ENCODE measurements at places on chromosomes 5 and 9.

GRCh38 chr5:53360811-53361210 is 119.6 kb upstream of the FST start:
- DNase-seq, result no peak

DNA sequence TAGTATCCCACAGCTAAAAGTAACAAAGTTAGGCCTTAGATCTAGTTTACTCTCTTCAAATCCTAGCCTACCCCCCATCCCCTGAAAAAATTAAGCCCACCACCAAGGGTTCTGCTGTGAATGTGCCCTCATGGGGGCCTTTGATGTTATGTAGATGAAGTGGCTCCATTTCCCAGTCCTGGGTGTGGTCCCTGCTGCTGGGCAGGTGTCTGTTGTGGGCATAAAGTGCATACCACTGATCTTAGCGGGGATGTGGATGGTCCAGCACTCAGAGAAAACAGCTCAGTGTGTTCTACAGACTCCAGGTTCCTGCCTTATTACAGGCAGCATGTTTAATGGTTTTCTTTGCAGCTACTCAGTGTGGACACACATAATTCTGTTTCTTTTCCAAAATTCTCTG is 1.9 kb downstream of the PCBD2 start:
- no peak for DNase-seq

GRCh38 chr5:149474198-149474597 is 77.0 kb downstream of the CSNK1A1 start:
- no peak for DNase-seq

GRCh38 chr5:76724871-76725270 is 8.9 kb downstream of the F2R start:
- DNase-seq, result no peak

GRCh38 chr5:132437604-132438266 is 52.8 kb downstream of the IRF1 start:
- no peak for DNase-seq

- DNase-seq, result no peak
Measured at GRCh38 chr5:612498-613424, 621 bp downstream of the CEP72 start.

- no peak for DNase-seq
Measured at GRCh38 chr9:90523958-90524357, 118.7 kb downstream of the DIRAS2 start.

GRCh38 chr5:5351288-5351979 is 71.0 kb upstream of the ICE1 start:
- DNase-seq, result no peak

GRCh38 chr9:71096421-71097108 is 24.9 kb downstream of the TRPM3 start:
- no peak for DNase-seq

DNA sequence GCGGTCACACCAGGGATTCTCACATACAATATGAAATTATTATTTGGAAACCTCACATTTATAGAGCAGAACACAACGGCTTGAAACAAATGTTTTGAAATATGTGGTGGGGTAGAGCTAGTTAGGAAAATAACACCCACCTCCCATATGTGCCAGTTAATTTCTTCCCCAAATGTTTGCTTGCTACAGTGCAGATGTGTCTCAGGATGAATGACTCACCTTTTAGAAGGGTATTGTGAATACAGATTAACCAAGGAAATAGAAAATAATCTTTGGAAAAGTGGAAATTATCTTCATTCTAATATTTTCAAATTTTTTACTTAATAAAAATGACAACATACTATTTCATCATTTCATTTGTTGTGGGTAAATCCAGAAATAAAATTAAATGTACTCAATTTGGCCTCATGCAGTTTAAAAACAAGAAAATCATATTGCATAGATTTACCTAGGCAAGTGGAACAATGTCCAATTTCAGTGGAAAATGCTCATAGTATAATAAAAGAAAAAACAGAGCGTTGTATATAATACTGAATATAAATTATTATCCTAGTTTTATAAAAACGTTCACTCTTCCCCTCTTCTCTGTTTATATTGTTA is 39.3 kb upstream of the RICTOR start:
- no peak for DNase-seq

DNA sequence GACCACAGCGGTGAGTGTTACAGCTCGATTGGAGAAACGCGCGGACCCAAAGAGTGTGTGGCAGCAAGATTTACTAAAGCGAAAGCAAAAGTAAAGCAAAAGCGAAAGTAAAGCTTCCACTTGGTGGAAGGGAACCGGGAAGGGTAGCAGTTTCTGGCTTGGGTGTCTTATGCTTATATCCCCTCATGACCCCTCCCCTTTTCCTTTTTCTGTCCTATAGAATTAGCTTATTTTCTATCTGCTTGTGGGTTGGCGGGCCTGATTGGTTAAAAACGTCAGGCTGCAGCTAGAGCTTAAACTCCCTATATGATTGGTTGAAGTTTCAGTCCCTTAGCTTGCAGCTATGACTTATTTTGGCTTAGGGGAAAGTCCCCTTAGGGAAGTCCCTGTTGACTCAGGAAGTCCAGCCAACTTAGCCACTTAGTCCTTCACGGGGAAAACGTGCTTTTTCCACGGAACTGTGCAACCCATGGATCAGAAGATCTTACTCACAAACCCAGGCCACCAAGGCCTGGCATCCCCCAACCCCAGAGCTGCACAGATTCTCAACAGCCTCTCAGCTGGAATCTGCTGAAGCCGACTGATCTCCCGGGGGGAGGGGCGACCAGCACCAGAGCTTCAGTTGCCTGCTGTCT is 114.2 kb upstream of the ADAMTS16 start:
- DNase-seq, result no peak

DNA sequence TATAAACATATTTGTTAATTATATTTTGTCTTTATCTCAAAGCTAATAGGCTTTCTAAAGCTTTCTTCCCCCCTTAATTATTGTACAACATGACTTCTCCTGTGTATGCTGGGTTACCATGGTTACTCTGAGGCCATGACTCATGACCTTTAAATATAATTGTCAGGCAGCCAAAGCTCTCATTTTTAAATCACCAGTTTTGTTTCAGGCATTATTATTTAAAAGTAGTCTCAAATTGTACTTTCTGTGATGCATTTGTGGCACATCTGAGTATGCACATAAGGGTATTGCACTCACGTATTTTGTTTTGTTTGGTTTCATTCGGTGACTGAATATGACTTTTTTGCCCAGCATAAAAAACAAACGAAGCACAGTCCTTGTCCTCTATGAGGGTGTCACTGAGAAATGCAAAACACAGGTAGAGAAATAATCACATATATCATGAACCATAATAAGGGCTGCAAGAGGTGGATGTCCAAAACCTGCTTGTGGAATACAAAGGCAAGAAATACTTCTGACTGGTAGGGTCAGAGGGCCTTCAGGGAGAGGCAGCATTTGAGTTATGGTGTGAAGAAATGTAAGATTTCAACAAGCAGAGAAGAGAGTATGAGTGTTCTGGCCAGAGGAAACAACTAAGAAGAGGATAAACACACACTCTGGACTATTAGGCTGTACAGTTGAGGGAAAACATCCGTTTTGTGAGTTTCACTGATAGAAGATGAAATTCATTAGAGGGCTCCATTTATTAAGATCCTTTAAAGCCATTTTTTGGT is 2.1 kb downstream of the CCDC192 start:
- no peak for DNase-seq

DNA sequence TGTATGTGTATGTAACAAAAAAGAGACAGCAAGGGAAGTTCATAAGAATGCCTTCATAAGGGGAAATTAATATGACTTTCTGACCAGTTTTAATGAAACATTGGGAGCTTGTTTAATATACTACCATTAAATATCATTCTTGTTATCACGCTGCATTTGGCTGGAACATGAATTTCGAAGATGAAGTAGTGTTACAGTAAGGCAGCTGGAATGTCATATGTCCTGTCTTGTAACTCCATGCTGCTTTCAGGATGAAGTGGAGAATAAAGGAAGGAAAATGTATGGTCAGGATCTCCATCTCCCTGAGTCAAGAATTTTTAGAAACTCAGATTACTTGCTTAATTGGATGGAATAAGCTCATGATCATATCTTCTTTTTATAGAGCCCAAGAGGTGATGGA is 61.5 kb upstream of the DMAC1 start:
- no peak for DNase-seq

Measured in activated naive CD4-positive, alpha-beta T cell (primary cell).